Activated CD4-positive, CD25-positive, alpha-beta regulatory T cell (primary cell): ENCODE measurements at places on chromosomes 1 and 21.

- no peak for DNase-seq
Measured at GRCh38 chr1:70978623-70979022, 69.0 kb downstream of the PTGER3 start.

DNA sequence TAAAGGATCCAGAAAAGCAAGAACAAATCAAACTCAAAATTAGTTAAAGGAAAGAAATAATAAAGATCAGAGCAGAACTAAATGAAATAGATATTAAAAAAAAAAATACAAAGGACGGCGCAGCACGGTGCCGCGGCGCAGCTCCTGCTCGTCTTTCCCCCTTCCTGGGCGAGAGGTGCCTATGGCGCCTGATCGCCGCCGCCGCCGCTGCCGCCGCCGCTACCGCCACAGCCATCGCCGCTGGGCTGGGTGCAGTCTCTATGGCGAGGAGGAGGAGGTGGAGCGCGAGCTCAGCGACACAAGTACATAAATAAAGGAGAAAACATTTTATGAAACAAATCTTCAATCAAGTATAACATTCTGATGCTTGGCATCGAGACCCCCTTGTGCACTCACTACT is 77.6 kb upstream of the VANGL1 start:
- no peak for DNase-seq

GRCh38 chr1:20670936-20671335 is 9.8 kb upstream of the DDOST start:
- DNase-seq, result no peak

GRCh38 chr1:189434461-189434860 is 1043.2 kb downstream of the BRINP3 start:
- DNase-seq, result no peak

- no peak for DNase-seq
Measured at GRCh38 chr1:66613187-66613586, 79.2 kb downstream of the SGIP1 start.

DNA sequence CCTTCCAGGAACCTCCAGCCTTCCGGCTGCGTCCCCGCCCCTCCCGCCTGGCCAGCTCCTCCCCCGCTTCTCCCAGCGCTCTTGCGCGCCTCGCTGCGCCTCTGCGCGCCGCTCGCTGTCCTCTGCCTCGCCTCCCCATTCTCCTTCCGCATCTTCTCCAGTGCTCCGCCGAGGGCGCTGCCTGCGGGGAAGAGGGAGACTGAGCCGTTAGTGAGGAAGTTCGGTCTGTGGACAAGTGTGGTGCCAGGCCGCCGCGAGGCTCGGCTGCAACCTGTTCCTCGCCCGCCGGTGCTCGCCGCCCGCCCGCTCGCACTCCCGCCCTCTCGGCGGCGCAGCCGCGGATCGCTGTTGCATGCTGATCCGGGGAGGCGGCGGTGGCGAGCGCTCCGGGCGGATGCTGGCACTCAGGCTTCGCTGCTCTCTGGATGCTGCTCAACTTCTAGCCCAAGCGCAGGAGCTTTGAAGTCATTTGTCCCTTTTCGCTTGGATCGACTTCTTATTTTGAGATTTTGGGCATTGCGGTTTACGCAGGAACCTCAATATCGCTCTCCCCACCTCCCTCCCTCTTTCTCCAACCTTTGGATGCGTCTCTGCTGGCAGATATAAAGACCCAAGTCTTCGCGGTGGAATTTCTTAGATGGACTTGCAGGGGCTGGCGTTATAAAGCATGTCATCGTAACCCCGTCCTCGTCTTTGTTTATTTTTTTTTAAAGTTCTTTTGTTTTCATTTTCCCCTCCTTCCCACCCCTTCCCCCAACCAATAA is 614 bp upstream of the CACNA1E start:
- DNase-seq, result no peak

- no peak for DNase-seq
Measured at GRCh38 chr21:22711636-22712035, 1713.4 kb downstream of the NCAM2 start.

- no peak for DNase-seq
Measured at GRCh38 chr1:231423648-231424047, 1.6 kb upstream of the EGLN1 start.

- DNase-seq, result no peak
Measured at GRCh38 chr21:32099812-32100416, 178.9 kb downstream of the MIS18A start.

- DNase-seq, result no peak
Measured at GRCh38 chr1:21383785-21384401, 56.0 kb upstream of the NBPF3 start.

- no peak for DNase-seq
Measured at GRCh38 chr1:198880818-198881597, 242.2 kb downstream of the PTPRC start.

- DNase-seq, result peak; percentile 70
Measured at GRCh38 chr1:58784758-58785441, 1.1 kb upstream of the JUN start.

DNA sequence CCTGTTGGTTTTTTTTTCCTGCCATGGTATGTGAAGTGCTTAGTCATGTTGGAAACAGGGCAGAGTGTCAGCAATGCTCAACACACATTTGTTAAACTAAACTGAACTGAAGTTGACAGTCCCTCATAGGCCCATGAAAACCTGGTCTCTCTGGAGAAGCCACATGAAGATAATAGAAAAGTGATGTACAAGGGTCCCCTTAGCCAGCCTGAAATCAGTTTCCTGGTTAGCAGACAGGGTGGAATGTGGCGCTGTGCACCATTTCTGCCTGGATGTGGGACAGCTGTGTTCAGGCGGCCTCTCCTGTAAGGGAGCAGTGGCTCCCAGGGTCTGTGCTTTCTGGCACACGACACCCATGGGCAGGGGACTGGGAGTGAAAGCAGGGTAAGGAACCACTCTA is 9.9 kb upstream of the CHI3L1 start:
- no peak for DNase-seq

GRCh38 chr1:51247499-51247898 is 11.4 kb downstream of the RNF11 start:
- DNase-seq, result no peak

DNA sequence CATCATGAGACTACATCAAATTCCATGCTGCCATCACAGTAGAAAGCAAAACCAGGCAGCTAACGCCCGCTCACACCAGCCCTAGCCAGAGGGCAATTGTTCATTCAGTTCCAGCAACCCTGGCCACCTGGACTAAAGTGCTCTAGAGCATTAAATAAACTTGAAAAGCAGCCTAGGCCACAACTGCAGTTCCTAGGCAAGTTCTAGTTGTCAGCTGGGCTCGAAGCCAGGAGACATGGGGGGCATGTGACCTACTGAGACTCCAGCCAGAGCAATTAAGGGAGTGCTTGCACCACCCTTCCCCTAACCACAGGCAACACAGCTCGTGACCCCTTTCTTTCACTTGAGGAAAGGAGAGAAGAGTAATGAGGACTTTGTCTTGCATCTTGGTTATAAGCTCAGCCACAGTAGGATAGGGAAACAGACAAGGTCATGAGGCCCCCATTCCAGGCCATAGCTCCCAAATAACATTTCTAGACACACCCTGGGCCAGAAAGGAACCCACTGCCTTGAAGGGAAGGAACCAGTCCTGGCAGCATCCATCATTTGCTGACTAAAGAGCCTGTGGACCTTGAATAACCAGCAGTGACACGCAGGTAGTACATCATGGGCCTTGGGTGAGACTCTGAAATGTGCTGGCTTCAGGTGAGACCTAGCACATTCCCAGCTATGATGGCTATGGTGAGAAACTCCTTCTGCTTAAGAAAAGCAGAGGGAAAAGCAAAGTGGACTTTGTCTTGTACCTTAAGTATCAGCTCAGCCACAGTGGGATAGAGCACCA is 77.0 kb downstream of the ZZZ3 start:
- no peak for DNase-seq

- DNase-seq, result no peak
Measured at GRCh38 chr1:165436994-165437393, 7.9 kb downstream of the RXRG start.

DNA sequence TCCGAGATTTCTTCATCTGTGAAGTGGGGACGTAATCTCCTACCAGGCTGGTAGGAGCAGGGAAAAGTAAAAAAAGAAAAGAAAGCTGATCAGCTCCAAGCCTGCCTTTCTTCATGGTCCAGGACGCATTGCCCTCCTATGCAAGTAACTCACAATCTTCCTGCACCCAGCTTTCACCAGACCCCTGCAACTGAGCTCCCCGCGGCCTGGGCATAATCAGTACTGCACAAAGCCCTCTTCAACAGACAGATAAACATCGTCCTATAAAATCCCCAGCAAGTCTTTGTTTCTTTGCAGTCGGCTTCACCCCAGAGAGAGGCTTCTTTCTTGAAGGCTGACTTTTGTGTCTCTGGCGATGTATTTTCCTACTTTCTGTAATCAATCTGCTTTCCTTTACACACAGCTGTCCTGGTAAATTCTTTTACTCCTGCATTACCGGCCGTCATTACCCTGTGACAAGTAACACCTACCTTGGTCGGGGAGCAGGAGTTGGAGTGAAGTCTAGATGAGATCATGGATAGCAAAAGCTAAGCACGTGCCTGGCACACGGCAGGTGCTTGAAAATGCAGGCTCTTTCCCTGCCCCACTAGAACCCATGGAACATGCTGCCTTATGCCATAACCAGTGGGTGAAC is 8.3 kb downstream of the PADI1 start:
- no peak for DNase-seq

- DNase-seq, result no peak
Measured at GRCh38 chr1:227399152-227399730, 80.9 kb upstream of the CDC42BPA start.

GRCh38 chr1:111747282-111747734 is 8.1 kb upstream of the INKA2 start:
- DNase-seq, result peak; percentile 45

DNA sequence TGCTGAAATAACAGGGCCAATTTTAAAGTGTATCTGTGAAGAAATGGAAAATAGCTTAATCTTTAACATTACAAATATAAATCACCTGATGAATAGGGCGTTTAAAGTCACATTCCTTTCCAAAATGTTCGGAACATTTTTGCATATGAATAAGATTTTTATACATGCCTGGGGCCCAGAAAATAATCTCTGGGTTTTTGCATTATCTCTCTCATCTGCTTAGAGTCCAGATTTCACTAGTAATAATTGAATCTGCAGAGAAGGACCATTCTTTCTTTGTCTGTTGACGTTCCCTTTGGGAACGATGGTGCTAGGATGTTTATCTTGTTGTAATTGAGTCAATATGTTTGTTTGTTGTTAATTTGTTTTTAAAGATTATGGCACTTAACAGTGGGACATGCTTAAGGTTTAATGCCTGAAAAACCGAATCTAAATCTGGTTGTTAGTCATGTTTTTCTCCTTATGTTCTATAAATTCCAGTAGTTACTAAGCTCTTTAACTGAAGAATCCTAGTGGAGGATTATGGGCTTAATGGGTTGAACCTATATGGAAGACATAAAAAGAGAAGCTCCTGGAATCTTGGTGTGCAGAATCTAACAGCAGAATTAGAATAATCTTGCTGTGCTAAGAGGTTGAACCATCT is 140.6 kb downstream of the VPS13D start:
- DNase-seq, result no peak

DNA sequence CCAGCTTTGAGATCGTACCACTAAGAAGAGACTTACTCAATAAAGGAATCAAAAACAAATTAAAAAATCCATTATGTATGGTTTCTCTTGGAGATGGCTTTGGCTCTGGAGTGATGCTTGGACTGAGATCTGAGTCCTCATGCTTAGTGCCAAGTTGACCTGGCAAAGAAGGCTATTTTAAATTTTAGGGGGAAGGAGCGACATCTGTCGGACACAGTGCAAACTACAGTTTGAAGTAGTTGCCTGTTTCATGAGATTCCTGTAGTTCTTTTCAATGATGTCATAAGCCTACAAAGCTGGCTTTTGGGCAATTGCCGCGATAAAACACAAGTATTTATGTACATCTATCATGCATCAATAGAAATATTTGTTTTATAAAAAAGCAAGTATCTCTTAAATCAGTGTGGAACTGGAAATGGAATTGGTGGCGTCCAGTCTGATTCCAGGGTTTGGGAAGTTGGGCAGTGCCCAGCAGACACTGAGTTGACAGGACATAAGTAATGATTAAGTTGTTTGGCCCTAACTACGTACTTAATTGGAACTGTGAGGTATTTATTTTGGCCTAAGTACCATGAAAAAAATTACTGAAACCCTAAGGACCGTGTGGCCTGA is 50.0 kb downstream of the TBCE start:
- DNase-seq, result peak; percentile 6

GRCh38 chr1:18989896-18990295 is 33.4 kb upstream of the IFFO2 start:
- no peak for DNase-seq

DNA sequence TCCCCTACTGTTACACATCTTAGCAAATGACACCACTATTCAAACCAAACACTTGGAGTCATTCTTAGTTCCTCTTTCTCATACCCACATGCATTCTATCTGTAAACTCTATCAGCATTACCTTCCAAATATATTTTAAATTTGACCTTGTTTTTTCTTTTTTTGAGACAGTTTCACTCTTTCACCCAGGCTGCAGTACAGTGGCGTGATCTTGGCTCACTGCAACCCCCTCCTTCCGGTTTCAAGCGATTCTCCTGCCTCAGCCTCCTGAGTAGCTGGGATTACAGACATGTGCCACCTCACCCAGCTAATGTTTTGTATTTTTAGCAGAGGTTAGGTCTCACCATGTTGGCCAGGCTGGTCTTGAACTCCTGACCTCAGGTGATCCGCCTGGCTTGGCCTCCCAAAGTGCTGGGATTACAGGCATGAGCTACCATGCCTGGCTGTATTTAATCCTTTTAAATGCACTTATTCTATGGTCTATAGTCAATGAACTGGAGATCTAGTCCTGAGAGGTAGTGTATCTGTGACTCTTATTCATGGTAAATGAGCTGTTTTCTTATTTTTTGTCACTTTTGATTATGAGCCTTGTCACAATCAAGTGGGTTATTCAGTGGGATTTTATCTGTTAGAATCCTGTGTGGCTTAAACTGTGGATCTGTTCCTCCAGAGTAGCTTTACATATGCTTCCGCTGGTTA is 73.1 kb downstream of the GATAD2B start:
- no peak for DNase-seq

- no peak for DNase-seq
Measured at GRCh38 chr1:29876902-29877301, 640.6 kb downstream of the PTPRU start.

DNA sequence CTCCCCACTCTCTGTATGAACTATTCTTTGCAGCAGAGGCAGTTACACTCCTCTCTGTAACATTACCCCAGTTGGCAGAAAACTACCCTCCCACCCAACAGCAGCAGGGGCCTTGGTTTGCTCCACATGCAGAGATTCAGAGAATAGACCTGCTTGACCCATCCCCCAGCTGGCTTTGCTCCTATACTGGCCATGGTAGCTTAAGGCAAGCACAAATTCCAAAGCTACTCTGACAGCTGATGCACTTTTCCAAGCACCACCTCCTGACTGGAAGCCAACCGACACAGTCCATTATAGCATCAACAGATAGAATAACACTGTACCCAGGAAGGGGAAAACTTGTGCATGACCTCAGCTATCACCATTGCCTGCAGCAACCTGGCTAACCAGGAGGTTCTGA is 846.5 kb upstream of the NCAM2 start:
- no peak for DNase-seq

GRCh38 chr1:108716437-108717230 is 3.9 kb downstream of the FNDC7 start:
- no peak for DNase-seq

- no peak for DNase-seq
Measured at GRCh38 chr1:216528816-216529215, 105.6 kb upstream of the USH2A start.

- DNase-seq, result no peak
Measured at GRCh38 chr21:38444691-38445090, 53.6 kb downstream of the ERG start.

GRCh38 chr1:214003233-214003632 is 15.5 kb downstream of the PROX1 start:
- no peak for DNase-seq
